Left ventricle myocardium superior (tissue), 1 donor: ENCODE measurements at places on chromosomes 3 and 15. TPM values are rescaled to one million over a fixed set of nuclear protein-coding genes. Genes with fewer than 3 reads are reported as not detected.

DNA sequence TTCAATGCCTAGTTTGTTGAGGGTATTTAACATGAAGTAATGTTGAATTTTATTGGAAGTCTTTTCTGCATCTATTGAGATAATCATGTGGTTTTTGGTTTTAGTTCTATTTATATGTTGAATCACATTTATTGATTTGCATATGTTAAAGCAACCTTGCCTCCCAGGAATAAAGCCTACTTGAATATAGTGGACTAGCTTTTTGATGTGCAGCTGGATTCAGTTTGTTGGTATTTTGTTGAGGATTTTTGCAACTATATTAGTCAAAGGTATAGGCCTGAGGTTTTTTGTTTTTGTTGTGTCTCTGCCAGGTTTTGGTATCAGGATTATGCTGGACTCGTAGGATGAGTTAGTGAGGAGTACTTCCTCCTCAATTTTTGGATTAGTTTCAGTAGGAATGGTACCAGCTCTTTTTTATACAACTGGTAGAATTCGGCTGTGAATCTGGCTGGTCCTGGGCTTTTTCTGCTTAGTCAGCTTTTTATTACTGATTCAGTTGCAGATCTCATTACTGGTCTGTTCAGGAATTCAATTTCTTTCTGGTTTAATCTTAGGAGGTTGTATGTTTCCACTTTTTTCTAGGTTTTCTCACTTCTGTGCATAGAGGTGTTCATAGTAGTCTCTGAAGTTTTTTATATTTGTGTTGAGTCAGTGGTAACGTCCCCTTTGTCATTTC, 209.8 kb upstream of the RBMS3 start:
- DNase-seq = no peak

GRCh38 chr3:129611812-129612533, 5.5 kb upstream of the PLXND1 start:
- DNase-seq = peak; percentile 61

DNA sequence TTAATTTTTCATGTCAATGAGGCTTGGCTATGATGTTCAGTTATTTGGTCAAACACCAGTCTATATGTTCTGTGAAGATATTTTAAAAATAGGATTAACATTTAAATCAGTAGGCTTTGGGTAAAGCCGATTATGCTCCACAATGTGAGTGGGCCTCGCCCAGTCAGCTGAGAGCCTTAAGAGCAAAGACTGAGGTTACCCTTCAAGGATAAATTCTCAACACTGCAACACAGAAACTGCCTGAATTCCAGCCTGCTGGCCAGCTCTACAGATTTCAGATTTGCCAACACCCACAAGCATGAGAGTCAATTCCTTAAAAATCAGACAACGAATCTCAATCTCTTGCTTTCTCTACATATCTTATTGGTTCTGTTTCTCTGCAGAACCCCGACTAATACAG, 188.3 kb downstream of the PLCH1 start:
- no peak for DNase-seq

- no peak for DNase-seq
Measured at GRCh38 chr3:14282706-14283075, 104.1 kb downstream of the LSM3 start.

GRCh38 chr3:61646851-61647525, 85.6 kb downstream of the PTPRG start:
- DNase-seq = no peak

- no peak for DNase-seq
Measured at GRCh38 chr15:51401051-51401780, 59.8 kb downstream of the GLDN start.

GRCh38 chr3:48364840-48365239, 7.2 kb upstream of the FBXW12 start:
- DNase-seq = no peak

GRCh38 chr15:101795455-101795854, 7.9 kb upstream of the OR4F6 start:
- DNase-seq = no peak

The GATA2 gene
- 8.0 TPM for total RNA-seq
